ENCODE measurements at places on chromosomes 1 and 21.

DNA sequence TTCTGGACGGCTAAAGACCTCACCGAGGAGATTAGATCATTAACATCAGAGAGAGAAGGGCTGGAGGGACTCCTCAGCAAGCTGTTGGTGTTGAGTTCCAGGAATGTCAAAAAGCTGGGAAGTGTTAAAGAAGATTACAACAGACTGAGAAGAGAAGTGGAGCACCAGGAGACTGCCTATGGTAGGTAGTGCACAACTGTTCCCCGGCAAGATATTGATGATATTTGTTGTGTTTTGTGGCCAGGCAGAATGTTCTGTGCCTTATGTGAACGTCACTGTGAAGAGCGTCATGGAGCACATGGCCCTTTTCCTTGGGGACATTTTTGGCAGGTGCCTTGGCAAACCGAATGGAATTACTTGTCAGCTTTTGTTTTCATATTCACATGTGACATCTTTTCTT is 191.7 kb downstream of the DISC1 start:
- no peak for DNase-seq

DNA sequence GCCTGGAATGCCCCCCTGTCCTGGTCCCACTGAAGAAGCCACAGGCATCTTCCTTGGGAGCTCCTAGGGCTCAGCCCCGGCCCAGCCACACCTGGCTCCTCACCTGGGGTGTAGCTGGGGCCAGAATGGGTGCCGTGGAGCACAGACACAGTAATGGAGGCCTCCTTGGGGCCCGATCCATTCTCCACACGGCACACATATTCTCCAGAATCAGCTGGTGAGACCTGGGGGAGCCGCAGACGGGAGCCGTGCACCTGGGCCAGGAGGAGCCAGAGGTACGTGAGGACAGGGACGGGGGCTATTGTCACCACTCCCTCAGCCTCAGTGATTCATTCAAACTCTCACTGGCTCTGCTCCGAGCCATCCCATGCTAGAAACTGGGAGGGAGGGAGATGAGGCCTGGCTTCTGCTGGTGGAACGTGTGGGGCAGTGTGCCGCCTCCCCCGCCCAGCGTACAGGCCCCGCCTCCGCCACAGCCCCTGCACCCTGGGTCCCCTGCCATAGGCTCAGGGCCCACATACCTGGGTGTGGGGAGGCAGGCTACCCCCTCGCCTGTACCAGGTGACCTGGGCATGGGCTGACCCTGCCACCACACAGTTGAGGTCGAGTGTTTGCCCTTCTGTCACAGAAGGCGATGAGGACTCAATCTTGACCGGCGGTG is 42.2 kb downstream of the LDLRAD2 start:
- DNase-seq = no peak

DNA sequence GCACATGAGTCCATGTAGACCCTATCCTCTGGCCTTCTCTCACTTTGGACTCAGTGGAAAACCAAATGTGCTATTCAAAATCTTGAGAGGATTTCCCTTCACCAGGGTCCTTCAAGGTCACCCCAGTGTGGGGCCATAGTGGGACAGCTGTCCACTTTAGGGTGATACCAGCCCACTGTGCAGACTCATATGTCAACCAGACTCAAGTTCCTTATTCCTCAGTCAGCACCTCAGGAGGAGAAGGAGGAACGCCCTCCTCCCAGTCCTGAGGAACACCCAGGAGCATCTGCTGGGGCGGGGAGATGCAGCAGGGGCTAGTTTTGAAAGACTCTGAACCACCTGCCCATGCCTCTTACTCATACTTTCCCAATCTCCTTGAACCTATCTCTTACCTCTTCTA is 340.9 kb downstream of the MATN1 start:
- DNase-seq = no peak

DNA sequence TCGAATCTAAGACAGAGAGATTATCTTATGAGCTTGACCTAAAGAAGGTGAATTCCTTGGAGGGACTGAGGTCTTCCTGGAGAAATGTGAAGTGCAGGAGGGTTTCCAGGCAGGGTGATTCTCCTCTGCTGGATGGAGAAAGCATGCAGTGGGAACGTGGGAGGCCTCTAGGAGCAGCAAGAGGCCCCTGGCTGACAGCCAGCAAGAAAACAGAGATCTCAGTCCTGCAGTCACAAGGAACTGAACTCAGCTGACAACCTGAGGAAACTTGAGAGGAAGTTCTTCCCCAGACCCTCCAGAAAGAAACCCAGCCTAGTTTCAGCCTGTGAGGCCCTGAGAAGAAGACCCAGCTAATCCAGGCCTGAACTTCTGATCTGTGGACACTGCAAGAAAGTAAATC is 345.9 kb downstream of the FAM72C start:
- DNase-seq = no peak

DNA sequence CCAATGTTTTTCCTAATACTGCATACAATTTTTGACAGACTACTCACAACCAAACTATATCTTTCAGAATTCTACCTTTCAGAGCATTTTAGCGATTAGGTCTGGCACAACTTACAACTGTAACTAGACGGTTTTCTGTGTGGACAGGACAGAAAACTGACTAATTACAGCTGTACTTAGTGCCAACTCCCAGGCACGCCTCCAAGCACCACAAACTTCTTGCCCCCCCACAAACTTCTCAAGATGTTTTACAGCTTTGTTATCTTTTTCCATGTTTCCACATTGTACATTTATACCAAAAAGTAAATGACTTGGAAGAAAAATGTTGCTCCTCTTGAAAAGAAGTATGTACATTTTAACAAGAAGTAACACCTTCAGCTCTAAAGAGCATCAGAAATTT is 13.8 kb downstream of the LYST start:
- no peak for DNase-seq
